ENCODE measurements at places on chromosomes 3 and 15.

GRCh38 chr3:184320104-184320445, 5.7 kb downstream of the EIF4G1 start:
- DNase-seq = peak; percentile 57

DNA sequence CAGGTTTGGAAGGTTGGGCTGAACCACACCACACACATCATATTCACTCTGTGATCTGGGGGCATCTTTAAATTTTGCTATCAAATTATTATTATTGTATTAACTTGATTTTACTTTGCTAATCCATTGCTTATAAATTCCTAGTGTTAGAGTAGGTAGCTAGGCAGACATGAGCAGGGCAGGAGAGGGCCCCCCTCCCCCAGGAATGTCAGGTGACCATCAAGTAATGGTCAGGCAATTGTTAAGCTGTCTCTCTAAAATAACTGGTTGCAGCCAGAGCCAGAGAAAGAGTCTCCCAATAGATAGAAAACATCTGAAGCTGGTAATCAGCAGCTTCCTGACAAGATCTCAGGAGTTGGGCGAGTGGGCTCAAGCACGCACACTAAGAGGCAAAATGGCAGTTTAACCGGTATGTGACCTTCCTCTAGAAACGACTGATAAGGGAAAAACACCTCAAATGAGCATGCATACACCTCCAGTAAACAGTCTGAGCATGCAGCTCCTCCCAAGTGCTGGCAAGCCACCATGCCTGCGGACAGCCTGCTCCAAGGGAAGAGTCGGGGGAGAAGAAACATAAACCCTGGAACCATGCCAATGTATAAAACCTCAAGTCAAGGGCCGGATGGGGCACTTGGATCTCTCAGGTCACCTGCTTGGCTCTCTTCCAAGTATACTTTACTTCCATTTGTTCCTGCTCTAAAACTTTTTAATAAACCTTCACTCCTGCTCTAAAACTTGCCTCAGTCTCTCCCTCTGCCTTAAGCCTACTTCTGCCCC, 3.1 kb upstream of the CXCR6 start:
- no peak for DNase-seq

GRCh38 chr15:45151998-45152828, 22.4 kb downstream of the DUOX1 start:
- DNase-seq = no peak

DNA sequence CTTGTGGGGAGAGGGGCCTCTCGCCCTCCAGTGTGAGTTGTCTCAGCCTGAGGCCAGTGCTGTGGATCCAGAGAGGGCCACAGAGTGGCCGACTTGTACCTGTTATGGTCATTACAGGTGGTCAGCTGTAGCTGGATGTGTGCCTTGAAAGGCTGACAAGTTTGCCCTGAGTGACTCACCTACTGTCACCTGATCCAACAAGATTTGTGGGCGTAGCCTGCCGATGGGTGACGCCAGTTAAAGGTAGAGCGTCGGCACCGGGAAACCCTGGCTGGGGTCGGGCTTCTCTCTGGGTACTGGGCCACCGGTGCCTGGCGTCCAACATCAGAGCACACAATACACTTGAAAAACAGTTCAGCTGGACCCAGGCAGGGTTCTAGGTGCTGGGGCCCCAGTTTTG, 2.8 kb upstream of the ISG20 start:
- DNase-seq = peak; percentile 53

DNA sequence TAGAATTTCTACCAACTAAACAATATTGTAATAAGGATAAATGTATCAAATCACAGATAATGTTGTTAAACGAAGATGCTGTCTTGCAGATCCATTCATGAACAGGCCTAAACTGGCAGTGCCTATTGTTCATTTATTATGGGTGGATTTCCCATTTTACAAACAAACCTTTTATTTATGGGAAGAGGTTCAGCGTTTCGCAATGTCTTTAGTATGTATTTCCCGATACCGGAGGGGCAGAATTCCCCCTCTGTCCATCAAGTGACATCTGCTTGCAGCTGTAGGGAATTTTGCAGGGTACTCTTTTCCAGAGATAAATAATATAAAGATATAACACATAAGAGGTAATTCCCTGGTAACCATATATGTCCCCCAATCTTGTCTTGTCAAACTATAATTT, 5.7 kb downstream of the CEP19 start:
- DNase-seq = no peak

GRCh38 chr3:133949438-133949837, 53.8 kb upstream of the RAB6B start:
- DNase-seq = no peak

- DNase-seq = no peak
These were observed 14.2 kb downstream of the BAHD1 start for GRCh38 chr15:40454904-40455391.

DNA sequence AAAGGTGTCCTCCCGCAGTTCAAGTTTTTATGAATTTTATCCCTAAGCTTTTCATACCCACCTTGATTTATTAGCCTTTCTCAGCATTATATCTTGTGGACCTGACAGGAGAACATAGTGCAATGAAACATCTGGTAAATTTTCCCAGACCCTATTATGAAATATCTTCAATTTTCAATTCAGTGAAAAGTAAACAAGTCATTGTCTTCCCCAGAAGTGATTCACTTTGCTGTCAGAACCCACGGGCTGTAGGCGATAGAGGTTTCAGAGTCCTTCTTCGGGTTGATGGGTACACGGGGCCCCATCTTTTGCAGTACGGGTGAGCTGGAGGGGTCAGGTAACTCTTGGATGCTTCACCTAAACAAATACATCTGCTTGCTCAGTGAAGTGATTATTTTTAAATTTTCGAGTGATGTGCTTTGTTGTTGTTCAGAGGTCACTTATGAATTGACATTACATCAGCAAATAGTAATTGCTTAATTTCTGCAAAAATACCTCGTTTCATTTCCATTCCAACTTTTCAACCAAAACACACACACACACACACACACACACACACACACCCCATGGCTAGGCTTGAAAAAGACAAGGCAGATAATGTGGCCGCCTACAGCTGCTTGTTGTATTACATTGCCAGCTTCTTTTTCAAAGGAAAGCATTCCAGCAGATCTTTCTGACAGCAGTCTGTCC, 102.9 kb downstream of the SEMA6D start:
- DNase-seq = no peak

DNA sequence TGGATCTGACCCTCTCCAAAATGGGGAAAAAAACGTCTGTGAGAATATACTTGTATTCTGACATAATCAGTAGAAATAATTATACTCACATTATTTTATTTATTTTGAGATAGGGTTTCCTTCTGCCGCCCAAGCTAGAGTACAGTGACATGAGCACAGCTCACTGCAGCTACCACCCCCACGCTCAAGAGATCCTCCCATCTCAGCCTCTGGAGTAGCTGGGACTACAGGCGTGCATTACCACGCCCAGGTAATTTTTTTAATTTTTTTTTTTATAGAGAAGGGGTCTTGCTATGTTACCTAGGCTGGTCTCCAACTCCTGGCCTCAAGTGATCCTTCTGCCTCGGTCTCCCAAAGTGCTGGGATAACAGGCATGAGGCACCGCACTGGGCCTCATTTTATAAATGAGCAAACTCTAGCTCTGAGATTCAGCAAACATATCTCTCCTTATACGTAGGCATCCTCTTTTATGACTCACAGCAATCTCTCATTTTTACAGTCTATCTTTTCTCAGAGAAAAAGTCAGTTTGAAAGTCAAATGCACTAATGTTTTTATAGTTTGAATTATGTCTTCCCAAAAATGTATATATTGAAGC, 989 bp upstream of the VGLL3 start:
- DNase-seq = no peak

DNA sequence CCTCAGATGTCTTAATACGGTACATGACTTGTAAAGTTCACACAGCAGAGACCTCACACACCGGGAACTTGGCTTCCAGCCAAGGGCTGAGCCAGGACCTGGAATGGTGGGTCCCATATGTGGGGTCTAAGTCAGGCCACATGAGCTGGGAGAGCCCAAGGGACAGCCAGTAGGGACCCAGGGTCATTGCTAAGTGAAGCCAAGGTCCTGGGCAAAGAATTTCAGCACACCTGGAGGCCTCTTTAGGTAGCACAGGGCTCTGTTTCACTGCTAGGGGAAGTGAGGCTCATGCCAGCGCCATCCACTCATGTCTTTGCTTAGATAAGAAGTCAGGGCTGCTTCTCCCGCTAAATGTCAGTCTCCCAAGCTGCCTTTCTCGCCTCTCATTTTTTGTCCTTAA, 116.6 kb upstream of the TLE3 start:
- no peak for DNase-seq

- DNase-seq = peak; percentile 24
These were observed 767 bp downstream of the EPM2AIP1 start for GRCh38 chr3:36991923-36992805.

DNA sequence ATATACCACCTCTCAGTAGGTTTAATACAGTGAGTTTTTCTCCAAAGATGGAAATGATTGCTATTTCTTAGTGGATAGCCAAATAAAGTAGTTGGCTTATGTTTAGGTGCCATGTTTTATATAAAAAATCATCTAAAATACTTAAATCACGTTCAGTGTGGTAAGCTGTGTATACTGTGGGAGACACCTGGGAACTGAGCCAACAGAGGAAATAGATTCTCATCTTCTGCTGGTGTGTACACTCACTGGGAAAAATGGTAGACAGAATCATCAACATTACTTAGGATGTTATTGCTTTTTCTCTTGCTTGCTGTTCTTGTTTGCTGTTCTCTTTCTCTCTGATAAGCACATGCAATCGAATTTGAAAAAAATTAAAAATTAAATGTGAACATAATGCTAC, 112.6 kb upstream of the MB21D2 start:
- no peak for DNase-seq

All from activated CD4-positive, alpha-beta T cell treated with anti-CD3 and anti-CD28 coated beads, Interleukin-2, amount 50 U/mL, for 48 hours (primary cell).